ENCODE measurements at places on chromosomes 1 and 21.

DNA sequence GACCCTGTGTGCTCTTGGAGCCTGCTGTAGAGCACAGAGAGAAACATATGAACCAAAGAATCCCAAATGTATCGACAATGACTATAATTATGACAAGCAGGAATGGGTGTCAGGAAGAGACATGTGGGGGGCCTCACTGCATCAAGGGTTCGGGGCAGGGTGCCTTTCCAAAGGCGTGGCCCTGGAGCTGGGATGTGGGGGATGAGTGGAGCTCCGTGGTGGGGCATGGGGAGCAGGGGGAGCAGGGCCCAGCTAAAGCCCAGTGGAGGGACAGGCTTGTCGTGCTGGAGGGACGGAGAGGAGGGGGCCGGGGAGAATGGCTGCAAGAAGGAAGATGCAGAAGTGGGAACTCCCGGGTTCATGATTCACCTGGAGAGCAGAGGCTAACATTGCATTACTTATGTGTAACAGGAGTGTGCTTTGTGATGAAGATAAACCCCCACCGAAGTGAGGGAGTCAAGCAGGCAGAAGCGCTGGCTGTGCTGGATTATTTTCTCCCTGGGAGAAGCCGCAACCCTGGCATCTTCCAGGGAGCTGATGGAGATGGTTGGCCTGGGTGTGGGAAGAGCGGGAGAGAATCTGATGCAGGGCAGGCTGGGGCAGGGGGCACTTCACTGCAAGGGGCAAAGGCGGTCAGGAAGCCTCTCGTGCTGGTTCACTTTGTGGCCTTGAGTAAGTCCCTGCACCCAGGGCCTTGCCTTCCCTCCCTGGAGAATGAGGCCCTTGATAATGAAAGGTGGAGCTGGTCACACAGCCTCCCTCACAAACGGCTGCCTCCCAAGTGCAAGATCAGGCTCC, 124.6 kb upstream of the RUNX3 start:
- no peak for DNase-seq

- DNase-seq: no peak
These were observed 96.7 kb upstream of the IGSF21 start for GRCh38 chr1:18010945-18011344.

GRCh38 chr1:228043281-228043848, 36.6 kb downstream of the WNT3A start:
- no peak for DNase-seq

- DNase-seq: no peak
These were observed 231.3 kb upstream of the USP25 start for GRCh38 chr21:15498455-15498854.

GRCh38 chr1:54353959-54354358, 52.2 kb downstream of the SSBP3 start:
- no peak for DNase-seq

DNA sequence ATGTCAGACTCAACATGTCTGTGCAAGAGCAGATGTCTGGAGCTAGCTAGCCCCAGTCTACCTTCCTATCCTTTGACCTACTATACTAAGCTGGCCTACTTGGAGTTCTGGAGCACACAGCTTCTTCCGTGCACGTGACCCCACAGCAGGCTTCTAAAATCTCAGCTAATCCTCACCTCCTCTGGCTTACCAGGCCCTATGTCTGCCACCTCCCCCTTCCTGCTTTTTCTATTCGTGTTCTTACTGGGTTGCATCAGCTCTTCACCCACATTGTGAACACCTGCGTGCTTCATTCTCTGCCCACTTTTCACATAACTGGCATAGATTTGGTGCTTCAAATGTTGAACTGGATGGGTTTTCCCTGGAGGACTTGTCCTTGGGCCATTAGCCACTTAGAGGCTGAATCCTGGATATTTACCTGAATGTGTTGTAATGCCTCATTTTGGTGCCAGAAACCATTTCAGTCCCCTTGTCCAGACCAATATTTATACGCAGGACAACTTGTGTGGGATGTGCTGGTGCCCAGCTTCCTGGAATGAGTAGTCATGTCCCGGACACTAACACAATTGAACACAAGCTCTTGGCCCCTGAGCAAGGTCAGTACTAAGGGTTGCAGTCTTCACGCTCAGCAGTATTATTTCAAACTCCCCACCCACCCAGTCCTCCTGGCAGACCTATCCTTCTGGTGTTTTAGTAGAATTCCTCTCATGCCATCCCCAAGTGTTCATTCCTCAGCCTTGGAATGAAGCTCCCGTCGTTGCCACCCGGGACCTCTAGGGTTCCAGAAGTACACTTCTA, 24.0 kb downstream of the TENT5C start:
- no peak for DNase-seq

DNA sequence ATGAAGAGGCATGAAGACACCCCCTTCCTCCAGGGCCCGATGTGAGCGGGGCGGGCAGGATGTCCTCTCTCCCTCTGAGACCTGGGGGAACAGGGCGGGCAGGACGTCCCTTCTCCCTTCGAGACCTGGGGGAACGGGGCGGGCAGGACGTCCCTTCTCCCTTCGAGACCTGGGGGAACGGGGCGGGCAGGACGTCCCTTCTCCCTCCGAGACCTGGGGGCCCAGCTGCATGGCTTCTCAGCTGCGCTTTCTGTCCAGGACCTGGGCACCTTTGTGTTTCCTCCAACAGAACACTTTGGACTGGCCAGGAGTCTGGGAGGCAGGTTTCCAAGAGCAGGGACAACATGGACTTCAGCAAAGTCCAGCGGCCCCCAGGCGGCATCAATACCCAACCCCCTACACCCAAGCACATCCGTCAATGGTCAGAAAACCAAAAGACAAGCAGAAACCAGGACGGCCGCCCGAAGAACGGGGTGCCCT, 30.8 kb upstream of the ADARB1 start:
- no peak for DNase-seq

DNA sequence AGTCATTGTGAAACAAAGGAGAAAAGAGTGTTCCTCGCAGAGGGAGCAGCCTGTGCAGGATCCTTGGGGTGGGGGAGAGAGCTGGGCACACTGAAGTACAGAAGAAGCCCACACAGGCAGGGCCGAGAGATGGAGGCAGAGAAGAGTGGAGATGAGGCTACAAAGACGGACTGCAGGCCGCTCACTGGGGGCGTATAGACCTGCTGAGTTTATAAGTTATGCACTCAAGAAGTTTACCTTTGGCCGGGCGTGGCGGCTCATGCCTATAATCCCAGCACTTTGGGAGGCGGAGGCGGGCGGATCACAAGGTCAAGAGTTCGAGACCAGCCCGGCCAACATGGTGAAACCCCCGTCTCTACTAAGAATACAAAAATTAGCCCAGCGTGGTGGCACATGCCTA, 7.6 kb upstream of the SLAMF9 start:
- DNase-seq: no peak

GRCh38 chr1:61227857-61228550, 145.6 kb downstream of the NFIA start:
- DNase-seq: no peak

- no peak for DNase-seq
These were observed 117.7 kb upstream of the SGIP1 start for GRCh38 chr1:66416295-66416694.

- DNase-seq: no peak
These were observed 70.4 kb downstream of the SPSB1 start for GRCh38 chr1:9363061-9363471.
